ENCODE measurements at places on chromosomes 3 and 15.

GRCh38 chr3:81544385-81544784, 217.1 kb downstream of the GBE1 start:
- DNase-seq = no peak

DNA sequence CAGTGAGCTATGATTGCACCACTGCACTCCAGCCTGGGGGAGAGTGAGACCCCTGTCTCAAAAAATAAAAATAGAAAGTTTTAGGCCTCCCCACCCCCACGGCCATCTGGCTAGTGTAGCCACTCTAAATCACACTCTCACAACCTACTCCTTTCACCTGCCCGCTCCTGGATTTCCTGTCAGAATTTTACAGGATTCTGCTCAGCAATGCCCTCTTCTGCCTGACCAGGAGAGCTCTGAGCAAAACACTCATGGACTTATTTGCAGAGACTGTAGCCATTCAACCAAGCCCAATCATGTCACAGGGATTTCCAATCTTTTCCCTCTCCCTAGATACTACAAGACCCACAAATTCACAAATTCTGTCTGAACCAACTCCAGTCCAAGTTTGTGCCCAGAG, 242.6 kb upstream of the TPRG1 start:
- DNase-seq = no peak

GRCh38 chr3:46484388-46484787, 13.4 kb upstream of the RTP3 start:
- DNase-seq = no peak

- DNase-seq = no peak
Measured at GRCh38 chr3:88807491-88808105, 299.8 kb upstream of the EPHA3 start.

DNA sequence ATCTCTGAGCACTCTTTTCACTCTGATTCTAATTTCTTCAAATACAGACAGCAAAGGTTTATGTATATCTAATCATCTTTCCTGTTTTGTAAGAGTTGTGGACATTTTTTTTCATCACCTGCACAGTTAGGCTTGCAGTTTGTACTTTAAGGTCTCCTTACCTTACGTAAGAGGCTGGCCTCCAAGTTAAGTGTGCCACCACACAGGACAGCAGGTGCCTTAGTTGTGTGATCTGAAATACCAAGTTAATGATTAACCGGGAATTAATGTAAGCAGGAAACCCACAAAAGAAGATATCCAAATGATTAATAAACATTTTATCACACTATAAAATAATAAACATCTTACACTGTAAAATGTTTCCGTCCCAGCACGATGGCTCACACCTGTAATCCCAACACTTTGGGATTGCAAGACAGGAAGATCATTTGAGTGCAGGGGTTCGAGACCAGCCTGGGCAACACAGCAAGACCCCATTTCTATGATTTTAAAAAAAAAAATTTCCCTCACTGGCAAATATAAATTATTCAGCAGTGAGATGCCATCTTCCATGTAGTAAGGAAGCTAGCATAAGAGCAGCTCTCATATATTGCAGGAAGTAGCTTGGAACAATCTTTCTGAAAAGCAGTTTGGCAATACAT, 87.7 kb upstream of the LIMD1 start:
- no peak for DNase-seq

- no peak for DNase-seq
Measured at GRCh38 chr15:75225951-75226732, 24.5 kb downstream of the C15orf39 start.

DNA sequence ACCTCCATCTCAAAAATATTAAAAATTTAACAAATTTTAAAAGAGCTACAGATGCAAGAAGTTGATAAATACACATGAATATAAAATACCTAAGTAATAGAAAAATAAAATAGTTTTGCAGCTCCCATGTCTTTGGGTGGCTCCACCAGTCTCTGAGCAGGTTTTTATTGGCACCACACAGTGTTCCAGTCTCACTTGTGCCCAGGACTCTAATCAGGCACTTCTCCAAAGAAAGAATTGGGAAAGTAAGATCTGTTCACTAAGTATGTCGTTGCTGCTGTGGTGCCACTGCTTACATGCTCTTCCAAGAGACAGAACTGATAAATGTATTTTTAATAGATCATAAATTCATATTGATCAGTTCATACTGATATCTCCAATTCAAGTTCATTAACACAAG, 92.5 kb upstream of the ABI3BP start:
- no peak for DNase-seq

- DNase-seq = no peak
Measured at GRCh38 chr3:128128251-128128650, 4.6 kb upstream of the RUVBL1 start.

GRCh38 chr3:152595975-152596821, 238.7 kb upstream of the P2RY1 start:
- DNase-seq = peak; percentile 62

GRCh38 chr3:31661286-31661685, 128.6 kb downstream of the STT3B start:
- no peak for DNase-seq

GRCh38 chr3:183518491-183519251, 36.8 kb downstream of the KLHL6 start:
- DNase-seq = no peak

GRCh38 chr3:177196456-177197040, 734 bp downstream of the TBL1XR1 start:
- peak; percentile 15 for DNase-seq

DNA sequence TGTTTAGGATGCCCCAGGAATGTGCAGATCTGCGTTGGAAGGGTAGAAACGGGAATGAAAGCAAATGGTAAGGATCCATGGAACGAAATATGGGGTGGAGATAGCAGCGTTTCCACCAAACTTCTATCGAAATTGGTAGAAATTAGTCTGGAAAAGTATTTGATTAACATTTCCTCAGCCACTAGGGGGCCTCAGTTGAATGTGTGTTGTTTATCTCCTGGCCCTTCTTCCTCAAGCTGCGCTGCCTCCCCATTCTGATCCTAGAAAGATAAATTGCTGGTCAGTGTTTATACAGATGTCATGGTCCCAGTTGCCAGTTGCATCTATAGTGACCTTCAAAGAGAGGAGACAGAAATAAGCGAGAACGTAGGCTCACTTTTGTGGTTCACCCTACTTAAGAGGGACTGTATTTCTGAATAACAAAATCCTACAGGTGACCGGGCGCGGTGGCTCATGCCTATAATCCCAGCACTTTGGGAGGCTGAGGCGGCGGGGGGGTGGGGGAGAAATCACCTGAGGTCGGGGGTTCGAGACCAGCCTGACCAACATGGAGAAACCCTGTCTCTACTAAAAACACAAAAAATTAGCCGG, 457.1 kb downstream of the SQOR start:
- DNase-seq = no peak

GRCh38 chr3:64687781-64688604, at the start of gene ADAMTS9:
Gene ADAMTS9, minus strand, starts transcription at chr3:64688000. Its CDS starts 343 bp downstream, at chr3:64687657.
- DNase-seq = no peak
